ENCODE measurements at places on chromosomes 6 and 20. TPM values are rescaled to one million over a fixed set of nuclear protein-coding genes. Genes with fewer than 3 reads are reported as not detected.

The CYP24A1 gene
- 3.4 TPM for polyA plus RNA-seq

The WFDC11 gene
- polyA plus RNA-seq: not detected

The GSS gene
- 50.1 TPM for polyA plus RNA-seq

DNA sequence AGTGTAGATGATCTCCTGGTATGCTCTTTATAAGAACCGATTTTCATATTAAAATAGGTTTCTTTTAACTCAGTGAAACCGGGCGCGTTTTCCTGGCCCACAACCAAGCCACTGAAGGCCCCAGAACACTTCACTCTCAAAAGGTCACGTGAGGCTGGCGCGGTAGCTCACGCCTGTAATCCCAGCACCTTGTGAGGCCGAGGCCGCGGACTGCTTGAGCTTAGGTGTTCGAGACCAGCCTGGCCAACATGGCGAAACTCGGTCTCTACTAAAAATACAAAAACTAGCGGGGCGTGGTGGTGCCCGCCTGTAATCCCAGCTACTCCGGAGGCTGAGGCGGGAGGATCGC is 402 bp upstream of the TAF8 start:
- DNase-seq: no peak

- DNase-seq: no peak
Observed at GRCh38 chr6:55100686-55101085, 73.6 kb upstream of the HCRTR2 start.

GRCh38 chr6:167815296-167815980 is 11.3 kb upstream of the AFDN start:
- DNase-seq: no peak

DNA sequence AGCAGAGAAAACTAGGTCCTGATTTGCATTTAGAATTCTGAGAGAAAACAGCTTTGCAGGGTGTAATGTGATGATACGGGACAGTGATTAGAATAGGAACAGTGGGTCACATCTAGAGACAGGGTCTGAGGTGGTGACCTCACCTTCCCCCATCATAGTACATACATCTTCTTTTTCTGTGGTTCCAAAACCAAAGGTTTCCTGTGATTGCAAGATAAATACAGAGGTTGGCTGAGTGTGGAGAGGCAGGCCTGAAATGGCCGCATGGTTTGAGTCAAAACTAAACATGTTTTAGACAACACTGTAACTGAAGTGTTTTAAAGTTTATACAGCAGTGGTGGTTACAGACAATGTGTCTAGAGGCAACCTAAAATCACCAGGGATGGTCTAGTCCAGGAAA is 10.4 kb upstream of the NT5DC1 start:
- DNase-seq: no peak

The SLC35D3 gene
- 0.31 TPM for polyA plus RNA-seq

The PRND gene
- polyA plus RNA-seq: 4.6 TPM

DNA sequence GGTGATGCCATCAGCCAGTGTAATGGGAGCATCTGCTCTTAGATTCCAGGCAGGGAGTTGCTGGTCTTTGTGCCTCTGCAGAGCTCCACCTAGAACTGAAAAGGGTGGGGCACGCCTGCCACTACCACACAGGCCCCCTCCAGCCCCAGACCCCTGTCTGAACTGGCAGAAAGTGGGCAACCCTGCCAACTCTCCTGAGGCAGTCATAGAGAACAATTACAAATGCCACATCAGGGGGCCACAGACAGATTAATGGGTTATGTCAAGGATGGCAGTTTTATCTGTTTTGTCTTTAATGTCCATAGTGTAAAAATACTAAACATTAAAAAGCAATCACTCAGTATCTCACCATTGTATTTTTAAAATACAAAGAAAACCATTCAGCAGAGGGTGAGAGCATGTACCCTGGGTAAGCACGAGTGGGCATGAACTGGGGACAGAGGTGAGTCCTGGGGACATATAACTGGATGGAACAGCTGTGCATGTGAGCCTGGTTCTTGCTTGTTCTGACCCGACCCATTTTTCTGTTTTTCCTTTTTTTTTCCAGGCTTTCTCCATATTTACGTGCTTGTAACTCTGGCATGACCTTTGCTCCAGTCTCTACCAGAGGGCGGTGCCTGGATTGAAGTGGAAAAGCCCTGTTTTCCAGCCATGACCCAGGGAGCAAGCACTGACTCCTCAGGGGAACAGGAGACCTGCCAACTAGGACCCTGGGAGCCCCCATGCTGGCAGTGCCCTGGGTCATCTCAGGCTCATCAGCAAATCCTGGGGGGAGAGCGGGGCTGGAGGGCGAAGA is 8.2 kb downstream of the TRAF3IP2 start:
- DNase-seq: no peak

GRCh38 chr6:145087034-145087433 is 648.3 kb downstream of the EPM2A start:
- DNase-seq: no peak

DNA sequence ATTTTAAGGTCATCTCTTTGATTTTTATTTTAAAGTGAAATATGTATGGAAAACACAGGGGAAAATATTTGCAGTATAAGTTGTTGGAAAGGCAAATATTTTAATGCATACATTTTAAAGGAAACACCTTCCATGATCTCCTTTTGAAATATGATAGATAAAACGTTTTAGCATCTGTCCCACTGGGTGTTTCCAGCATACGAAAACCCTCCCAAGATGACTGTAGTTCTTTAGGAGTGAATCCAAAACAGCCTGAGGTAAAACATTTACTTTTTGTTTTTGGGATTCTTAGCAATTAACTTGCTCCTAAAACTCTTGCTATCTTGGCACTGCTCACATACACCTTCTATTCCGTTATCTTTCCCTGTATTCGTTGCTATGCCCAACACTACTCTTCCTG is 210.0 kb downstream of the EPHA7 start:
- no peak for DNase-seq

The GUCA1A gene
- 0.23 TPM for polyA plus RNA-seq

GRCh38 chr6:161996783-161997182 is 722.9 kb upstream of the AGPAT4 start:
- DNase-seq: no peak

The HFE gene
- 9.7 TPM for polyA plus RNA-seq

The KCNK5 gene
- 8.9 TPM for polyA plus RNA-seq

DNA sequence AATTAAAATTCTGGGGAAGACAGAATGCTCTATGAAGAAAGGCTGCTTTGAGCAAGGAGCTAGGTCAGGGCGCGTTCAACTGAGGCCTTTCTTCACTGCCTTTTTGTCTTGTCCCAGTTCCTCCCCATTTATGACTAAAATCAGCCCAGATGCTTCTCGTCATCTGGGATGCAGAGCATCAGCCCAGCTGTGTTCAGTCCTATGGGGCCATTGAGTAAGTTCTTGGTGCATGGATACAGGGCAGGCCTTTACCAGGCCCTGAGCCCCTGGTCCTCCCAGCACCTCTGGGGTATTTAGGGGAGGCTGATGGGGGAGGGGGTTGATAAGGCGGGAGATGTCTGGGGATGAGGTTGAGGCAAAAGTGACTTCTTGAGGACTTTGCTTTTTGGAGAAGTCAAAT is 55.7 kb downstream of the PTPN1 start:
- no peak for DNase-seq

The BPI gene
- 1.4 TPM for polyA plus RNA-seq

The NMBR gene
- 0.14 TPM for polyA plus RNA-seq

- no peak for DNase-seq
Observed at GRCh38 chr6:170221753-170222400, 69.0 kb downstream of the DLL1 start.

GRCh38 chr6:110334423-110335180 is 23.5 kb downstream of the METTL24 start:
- no peak for DNase-seq

DNA sequence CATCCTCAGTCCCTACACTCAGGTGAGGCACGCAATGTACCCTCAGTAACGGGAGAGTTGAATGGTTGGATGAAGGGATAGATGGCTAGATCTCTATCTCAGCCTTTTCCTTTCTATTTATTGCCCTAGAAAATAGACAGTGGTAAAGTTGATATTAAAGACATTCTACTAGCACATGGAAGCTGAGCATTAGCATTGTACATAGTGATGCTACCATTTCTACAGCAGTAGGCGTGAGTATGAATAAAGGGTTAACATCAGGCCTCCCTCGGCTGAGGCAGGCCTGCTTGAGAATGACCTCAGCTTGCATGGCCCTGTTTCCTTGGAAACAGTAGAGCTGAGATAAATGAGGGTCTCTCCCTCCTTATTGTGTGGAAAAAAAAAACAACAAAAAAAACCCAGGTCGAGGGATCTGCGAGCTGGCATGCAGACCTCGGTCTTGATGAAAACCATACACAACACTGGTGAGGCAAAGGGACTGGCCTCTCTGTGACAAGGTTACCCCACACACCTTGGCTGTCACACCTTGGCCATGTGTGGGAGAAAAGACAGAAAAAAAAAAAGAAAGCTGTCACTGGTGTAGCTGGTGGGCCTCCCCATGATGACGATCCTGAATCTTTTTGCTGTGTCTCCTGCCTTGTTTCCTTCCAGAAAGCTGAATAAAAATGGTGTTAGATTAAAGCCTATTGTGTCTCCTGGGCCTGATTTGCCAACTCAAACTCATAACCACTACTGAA is 160.0 kb downstream of the HACE1 start:
- no peak for DNase-seq
